KBM-7 (cell line): ENCODE measurements at places on chromosomes 3 and 15.
A peak's percentile ranks its signal among the peaks of the same experiment; 100 is the strongest.

DNA sequence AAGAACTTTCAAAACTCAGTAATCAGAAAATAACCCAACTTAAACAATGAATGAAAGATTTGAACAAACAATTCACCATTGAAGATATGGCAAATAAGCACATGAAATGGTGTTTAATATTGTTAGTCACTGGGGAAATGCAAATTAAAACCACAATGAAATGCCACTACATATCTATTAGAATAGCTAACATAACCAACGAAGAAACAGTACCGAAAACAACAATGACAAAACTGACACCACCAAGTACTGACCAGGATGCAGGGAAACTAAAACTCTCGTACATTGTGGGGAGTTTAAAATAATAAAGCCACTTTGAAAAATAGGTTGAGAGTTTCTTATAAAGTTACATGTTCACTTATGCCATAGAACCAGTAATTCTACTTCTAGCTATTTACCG, 69.1 kb downstream of the KBTBD8 start:
- DNase-seq: no peak

GRCh38 chr15:75891895-75892294, 11.8 kb upstream of the FBXO22 start:
- DNase-seq: peak; percentile 75

GRCh38 chr15:78347586-78348543, 7.7 kb downstream of the CRABP1 start:
- DNase-seq: no peak

DNA sequence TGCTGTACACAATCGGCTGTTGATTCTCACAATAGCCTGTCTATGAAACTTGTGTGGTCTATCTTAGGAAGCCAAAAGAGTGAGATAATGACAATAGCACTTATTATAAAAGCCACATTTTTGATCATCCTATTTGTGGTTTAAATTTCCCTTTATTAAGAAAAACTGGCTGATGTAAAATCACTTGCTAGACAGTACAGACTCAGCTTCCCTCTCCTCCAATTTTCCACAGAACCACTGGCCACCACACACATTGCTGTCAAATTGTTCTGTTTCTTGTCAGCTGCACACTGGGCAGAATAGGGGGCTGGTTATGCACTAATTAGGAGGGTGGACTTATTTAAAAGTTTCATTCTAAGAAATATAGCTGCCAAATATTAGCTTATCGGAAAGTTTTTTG, 425.9 kb downstream of the EPHA3 start:
- no peak for DNase-seq

GRCh38 chr3:140546649-140547048, 131.2 kb upstream of the TRIM42 start:
- DNase-seq: no peak

DNA sequence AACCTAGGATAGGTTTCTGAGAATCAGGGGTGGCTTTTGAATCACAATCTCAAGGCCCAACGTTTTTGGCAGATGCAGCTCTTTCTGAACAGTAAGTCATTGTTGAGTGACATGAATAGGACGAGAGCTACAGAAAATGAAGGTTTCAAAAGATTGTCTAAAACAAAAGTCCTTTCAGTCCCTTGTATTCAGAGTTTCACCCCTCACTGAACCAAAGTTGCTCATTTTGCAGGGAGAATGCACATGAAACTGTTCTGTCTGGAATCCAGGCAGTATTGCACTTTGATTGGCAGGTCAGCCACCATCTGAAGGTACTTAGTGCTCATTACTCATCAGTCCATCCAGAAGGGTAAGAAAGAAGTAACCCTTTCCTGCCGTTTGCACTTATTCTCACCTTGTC, 24.1 kb upstream of the RASGRP1 start:
- no peak for DNase-seq

DNA sequence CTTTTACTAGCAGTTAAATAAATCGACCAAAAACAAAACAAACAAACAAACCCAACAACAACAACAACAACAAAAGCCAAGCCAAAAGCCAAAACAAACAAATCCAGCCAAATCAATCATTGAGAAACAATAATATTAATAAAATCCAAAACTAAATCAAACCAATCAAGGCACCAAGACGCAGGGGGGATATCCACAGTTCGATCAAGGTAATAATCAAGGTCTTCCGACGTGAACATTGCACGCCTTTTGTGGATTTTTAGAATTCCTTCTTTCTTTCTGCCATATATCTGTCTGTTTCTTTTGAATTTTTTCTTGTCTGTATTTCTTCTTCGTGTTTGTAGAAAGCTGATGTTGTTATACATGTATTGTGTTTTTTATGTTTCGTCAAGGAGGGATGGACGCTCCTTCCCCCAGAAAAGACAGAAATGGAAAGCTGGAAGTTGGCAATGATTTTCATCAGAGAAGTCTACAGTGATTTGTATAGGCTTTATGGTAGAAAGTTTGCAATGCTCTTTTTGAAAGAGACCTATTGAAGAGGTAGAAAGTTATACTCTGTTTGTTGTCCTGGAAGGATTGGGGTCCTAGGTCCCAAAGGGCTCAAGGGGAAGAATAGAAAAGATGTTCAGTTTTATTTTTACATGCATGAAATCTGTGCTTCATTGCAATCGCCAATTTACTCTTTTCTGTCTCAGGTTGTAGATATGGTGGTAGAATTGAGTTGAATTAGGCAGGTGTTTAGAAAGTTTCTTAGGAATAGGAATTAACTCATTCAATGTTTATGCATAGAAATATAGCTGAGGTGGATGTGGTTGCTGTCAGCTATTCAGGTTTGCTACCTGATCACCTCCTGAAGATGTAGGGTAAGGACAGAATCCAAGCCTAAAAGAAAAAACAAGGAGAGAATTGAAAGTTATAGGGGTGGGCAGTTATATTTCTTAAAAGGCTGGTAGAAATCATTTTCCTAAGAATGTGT, 1.2 kb downstream of the ARPP21 start:
- no peak for DNase-seq

GRCh38 chr3:195766671-195767070, 45.1 kb downstream of the MUC4 start:
- DNase-seq: no peak

GRCh38 chr3:171342783-171343420, 117.3 kb downstream of the TNIK start:
- DNase-seq: no peak

DNA sequence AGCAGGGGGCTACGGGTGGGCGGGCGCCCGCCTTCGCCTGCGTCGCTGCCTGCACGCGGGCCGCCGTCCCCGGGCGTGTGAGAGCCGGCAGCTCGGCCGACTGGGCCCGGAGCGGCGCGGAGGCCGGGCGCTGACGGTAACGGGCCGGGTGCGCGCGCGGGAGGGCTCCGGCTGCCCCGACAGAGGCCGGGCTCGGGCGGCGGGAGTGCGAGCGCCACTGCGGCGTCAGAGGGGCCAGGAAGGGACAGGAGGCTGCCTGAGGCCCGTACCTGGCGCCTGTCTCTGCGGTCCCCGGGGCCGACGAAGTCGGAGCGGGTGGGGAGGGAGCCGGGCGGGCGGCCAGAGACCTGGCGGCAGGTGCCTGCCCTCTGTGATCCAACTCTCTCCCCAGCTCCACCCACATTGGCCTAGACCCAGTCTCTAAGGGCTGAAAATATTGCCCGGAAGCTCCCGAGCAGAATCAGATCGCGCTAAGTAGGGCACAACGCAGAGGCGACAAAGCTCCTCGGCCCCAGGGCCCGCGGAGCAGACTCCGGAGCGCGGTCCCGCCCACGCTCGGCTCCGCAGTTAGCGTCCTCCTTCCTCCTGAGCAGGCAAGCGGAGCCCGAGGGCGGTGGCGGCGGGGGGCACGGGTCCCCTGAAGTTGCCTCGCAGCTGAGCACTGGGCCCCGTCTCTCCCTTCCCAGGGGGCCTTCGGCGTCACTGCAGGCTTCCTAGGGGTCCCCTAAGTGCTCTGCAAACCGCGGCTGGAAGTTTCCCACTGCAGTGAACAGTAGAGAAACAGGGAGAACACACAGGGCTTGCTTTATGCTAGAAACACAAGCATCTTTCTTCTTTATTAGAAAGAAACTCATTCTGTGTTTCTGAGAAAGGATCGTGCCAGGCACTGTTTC, at the start of gene MAN2A2:
TSS of gene MAN2A2 (plus strand) at position 463 of the 893 bp plus-strand sequence. CDS start 906 bp downstream, outside the sequence.
- DNase-seq: peak; percentile 76

GRCh38 chr15:96207377-96208006, 123.0 kb upstream of the NR2F2 start:
- DNase-seq: no peak

GRCh38 chr15:40054855-40055575, 16.0 kb upstream of the SRP14 start:
- peak; percentile 46 for DNase-seq

DNA sequence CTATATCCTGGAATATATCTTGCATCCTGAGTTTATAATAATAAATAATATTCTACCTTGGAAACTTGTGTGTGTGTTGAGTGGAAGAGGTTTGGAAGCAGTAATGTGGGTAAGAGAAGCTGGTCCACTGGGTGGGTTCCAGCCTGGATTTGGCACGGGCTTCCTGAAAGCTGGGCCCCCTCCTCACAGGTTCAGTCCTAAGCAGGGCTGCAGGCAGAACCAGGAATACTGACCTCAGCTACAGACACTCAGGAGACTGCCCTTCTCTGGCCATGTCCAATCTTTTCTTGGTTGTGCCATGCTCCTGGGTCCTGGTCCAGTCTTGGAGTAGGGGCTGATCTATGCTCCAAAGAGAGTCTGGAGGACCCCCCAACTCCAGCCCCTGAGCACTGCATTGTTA, 4.5 kb downstream of the MYD88 start:
- DNase-seq: no peak

DNA sequence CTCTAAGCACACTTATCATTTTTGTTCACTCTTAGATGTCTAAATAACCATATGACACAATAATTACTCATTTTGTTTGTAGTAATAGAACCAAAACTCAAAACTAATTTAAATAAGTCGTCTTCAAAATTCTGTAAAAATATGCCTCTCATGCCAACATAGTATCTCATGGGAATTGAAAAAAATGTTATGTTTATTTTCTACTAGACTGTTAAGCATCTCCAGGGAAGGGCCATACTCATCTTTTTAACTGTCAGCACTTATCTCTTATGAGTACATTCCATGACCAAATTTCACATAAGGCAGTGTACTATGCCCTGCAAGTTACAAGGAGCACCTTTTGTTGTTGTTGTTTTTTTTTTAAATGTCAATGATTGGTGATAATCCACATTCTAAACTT, 18.3 kb upstream of the USF3 start:
- no peak for DNase-seq

- DNase-seq: peak; percentile 72
Observed at GRCh38 chr15:23035964-23036566, 3.3 kb downstream of the TUBGCP5 start.

- no peak for DNase-seq
Observed at GRCh38 chr3:195394700-195395099, 48.1 kb downstream of the ACAP2 start.

DNA sequence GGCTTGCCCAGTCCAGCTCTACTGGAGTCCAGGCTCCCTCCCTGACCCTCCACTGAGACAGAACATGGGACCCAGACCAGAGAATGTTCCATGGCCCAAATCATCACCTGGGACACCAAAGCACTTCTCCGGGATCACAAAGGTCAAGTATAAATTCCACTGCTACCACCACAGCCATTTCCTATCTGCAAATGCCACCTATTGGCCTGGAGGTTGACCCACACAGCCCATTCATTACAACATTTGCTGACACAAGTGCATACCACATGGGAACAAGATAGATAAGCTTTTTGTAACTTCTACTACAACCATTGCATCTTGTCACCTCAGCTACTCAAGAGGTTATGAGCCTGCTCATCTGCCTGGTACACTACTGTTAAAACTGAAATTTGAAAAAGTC, 126.8 kb upstream of the NECTIN3 start:
- no peak for DNase-seq

- DNase-seq: peak; percentile 10
Observed at GRCh38 chr15:43106486-43106829, 620 bp upstream of the UBR1 start.

- no peak for DNase-seq
Observed at GRCh38 chr15:65362491-65362890, 15.3 kb downstream of the IGDCC3 start.
